Fibroblast of skin of left biceps (primary cell): ENCODE measurements at places on chromosomes 16 and 17.

- DNase-seq, result peak; percentile 52
Measured at GRCh38 chr17:1186923-1187771, 7.4 kb upstream of the ABR start.

DNA sequence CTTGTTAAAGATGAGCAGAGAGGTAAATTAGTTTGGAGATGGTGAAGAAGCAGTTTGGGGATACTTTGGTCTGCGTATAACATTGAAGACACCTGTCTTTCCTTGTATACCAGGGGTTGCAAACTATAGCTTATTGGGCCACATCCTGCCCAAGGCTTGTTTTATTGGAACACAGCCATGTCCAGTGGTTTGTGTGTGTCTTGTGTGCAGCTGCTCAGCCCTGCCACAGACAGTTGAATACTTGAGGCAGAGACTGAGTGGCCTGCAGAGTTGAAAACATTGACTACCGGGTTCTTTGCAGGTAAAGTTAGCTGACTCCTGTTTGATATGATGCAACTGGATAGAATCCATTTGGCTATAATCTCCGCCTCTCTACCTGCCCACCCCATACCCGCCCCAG lies 224.4 kb downstream of the PRKCA start:
- no peak for DNase-seq

DNA sequence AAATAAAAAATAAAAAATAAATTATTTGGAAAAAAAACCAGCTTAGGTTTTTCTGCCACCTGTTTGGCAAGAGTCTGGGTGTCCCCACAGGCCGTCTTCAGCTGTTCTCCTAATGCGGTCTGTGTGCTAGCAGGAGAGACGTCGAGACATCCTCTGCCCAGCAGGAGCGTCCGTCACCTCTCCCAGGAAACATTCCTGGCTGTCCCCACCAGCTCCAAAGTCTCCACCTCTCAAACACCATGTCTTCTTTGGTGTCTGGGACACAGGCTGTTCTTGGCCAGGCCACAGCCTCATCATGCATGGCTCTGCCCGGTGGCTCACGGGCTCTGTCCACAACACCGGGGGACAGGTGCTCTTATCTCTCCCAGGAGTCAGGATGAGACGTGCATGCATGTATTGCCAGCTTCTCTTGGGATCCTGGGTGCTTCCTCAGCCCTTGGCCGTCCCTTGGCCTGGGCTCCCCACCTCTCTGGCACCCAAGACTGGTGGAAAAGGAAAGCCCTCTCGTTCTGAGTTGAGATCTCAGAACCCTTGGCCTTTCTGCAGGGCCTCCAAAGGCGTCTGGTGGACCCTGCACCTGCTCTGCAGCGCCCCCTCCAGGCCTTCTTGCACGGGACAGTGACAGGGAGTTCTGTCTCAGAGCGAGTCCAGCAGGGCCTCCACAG lies 84.9 kb upstream of the CBX4 start:
- DNase-seq, result no peak

DNA sequence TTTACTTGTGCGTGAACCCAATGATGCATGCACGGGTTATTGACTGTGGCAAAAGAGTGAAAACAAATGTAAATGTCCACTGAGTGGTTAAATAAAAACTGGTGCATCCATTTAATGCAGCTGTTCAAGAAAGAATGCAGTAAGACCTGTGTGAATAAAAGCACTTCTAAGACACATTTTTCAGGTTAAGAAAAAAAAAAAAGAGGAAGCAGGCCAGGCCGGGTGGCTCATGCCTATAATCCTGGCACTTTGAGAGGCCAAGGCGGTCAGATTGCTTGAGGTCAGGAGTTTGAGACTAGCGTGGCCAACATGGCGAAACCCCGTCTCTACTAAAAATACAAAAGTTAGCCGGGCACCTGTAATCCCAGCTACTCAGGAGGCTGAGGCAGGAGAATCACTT lies 11.8 kb downstream of the CNGB1 start:
- no peak for DNase-seq

GRCh38 chr17:73595479-73595878 lies 48.8 kb downstream of the SDK2 start:
- DNase-seq, result no peak

DNA sequence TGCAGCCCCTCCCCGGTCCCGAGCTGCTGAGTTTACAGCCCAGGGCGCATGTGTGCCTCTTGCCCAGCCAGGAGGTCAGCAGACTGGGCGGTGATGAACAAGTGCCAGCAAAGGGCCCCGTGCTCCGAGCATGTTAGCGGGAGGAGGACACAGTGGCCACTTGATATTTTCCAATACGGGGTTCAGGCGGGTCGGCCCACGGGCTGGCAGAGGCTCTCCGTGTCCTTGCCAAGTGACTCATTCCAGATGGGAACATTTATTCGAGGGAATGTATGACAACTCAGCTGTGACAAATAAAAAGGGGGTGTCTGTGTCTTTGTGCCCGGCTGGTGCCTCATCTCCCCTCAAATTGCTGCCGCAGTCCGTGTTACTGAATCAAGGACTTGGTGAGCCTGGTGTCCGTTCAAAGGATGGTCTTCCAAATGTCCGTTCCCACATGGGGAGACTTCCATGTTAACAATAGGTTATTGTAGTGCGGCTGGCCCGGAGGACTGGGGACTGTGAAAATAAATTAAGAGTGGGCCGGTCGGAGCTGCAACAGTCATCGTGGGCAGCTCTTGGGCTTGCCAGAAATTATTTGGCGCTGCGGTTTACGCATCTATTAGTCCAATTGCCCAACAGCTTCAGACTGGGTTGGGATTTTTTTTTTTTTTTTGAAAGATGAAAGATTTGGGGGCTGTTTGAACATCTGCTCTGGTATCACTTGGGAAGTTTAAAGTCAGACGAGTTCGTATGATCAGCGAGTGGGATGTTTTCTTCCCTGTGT lies 174.0 kb upstream of the CIBAR2 start:
- peak; percentile 31 for DNase-seq

- no peak for DNase-seq
Measured at GRCh38 chr16:48958681-48959080, 323.0 kb downstream of the CBLN1 start.

DNA sequence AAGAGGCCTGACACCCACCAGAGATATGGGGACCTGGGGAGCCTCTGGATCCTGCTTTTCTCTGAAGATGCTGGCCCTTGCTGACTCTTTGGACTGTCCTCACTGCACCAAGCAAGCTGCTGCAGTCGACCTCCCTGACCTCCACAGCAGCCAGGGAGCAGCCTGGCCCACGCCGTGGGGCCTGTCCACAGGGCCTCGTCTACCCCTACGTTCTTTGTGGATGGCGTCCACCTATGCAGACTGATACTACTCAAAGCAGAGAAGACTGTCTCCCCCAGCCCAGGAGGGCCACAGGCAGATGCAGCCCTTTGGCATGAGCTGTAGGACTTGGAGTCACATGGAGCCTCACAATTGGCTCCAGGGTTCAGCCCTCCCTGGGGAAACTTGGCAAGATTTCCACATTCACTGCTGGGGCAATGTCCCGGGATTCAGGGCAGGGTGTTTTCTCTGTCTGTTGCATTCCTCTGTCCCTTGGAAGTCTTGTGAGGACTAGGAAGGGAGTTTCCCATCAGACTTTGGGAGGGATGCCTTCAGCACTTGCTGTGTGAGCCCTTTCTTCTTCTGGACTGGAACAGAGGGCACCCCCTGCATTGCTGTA lies 152.2 kb downstream of the NTN1 start:
- DNase-seq, result no peak
